ENCODE measurements at places on chromosomes 11 and 22.

DNA sequence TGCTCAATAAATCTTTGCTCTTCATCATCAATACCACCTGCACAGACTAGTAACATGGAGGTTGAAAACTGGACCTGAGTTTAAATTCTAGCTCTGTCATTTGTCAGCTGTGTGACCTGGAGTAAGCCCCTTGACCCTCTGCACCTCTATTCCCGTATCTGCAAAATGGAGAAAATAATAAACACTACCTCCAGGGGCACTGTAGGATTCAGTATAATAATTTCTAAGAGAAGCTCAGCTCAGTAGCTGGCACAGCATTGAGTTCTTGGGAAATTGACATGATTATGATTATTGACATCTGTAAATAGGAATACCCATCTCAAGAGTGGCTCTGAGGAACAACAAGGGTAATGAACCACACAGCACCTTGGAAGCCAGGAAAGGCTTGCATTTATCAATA, 78.4 kb downstream of the MN1 start:
- DNase-seq = no peak

GRCh38 chr11:2097356-2097997, 41.7 kb downstream of the IGF2 start:
- DNase-seq = no peak

DNA sequence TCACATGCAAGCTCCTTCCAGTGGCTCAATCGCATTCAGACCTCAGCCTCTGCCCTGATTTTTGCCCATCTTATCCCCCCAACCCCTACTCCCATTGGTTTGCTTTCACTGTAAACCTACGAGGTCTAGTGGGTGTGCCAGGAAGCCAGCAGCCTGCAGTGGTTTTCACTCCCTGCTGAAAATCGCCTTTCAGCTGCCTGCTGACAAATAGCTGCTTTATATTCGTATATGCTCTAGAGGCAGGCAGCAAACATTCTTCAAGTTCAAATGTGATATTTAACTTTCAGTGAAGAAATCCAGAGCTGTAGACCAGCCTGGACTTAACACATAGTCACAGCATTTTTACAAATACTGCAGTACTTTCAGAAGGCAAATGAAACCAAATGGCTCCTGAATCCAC, 92.8 kb upstream of the APOA1 start:
- peak; percentile 49 for DNase-seq

DNA sequence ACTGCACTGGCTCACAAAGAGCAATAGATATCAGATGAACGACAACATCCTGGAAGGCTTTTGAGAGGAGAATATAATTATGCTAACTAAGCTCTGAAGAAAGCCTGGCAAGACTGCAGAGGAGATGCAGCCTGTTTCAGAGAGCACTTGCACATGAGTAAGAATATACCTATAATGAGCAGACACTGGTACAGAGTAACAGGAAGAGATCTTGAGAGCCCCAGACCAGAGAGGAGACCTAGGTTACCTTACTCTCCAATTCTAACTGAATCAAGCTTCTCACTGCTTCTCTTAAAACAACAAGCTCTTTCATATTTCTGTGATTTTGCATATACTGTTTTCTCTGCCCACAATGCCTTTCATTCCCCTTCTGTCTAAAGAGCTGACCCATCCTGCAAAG, 66.5 kb downstream of the FAM168A start:
- no peak for DNase-seq

DNA sequence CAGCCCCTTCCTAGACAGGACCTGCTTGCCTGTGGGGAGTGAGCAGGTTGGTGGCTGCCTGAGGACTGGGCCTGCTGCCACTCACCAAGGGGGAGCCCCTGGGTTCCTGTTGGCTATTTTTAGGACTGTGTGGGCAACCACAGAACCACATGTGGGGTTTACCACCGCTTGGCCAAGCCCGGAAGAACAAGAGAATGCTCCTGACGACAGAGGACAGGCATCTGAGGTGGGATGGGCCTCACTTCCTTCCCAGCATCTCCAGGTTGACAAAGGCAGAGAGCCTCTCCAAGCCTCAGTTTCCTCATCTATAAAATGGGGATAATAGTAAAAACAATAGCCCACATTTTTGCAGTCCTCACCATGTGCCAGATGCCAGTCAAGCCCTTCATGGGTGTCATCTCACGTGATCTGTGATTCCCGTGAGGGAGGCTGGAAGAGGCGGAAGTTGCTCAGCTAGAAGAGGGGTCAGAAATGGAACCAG, 43.6 kb downstream of the LRRC32 start:
- peak; percentile 35 for DNase-seq

DNA sequence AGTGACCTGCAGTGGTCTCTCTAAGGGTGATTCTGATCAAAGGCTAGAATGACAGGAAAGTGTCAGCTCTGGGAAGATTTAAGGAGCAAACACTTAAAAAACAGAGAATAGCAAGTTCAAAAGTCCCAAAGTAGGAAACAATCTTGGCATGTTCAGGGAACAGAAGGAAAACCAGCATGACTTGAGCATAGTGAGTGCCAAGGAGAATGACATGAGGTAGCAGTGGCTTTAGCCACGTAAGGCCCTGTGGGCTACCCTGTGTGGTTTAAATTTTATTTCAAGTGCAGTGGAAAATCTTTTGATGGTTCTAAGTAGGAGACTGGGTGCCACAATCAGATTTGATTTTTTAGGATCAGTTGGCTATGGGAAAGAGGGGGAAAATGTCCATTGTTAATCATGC, 149.4 kb downstream of the WNT11 start:
- DNase-seq = no peak

DNA sequence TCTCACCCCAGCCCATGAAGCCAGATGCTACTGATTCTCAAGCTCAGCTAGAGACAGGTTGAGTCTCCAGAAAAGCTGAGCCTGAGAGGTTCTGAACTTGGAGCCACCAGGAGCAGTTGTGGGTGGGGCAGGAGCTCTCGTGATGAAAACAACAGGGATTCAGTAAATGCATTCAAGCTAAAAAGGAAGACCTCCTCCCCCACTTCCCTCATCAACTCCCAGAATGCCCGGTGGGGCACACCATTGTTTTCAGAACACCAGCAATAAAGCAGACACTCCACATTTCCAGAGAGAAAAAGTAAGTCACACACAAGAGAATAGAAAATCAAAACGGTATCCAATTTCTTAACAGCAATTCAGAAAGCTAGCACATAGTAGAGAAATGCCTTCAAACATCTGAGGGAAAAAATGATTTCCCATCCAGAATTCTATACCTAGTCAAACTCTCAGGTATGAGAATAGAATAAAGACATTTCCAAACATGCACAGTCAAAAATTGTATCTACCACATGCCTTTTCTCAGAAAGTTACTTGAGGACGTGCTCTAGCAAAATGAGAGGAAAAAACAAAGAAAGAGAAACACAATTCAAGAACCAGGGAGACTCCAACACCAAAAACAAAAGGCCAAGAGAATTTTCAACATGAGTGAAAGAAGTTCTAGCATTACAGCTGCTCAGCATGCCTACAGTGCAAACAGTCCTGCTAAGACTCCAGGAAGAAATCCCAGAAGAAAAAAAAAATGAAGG, 56.8 kb downstream of the CDKN1C start:
- no peak for DNase-seq

DNA sequence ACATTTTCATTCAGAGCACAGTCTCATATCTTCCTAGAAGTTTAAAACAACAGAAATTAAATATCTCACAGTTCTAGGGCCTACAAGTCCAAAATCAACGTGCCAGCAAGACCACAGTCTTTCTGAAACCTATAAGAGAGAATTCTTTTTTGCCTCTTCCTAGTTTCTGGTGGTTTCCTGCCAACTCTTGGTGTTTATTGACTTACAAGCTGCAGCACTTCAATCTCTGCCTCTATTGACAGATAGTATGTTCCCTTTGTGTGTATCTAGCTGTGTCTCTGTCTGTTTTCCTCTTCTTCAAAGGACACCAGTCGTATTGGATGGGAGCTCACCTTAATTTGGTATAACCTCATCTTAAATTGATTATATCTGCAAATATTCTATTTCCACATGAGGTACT, 347.5 kb downstream of the DCDC1 start:
- DNase-seq = no peak

DNA sequence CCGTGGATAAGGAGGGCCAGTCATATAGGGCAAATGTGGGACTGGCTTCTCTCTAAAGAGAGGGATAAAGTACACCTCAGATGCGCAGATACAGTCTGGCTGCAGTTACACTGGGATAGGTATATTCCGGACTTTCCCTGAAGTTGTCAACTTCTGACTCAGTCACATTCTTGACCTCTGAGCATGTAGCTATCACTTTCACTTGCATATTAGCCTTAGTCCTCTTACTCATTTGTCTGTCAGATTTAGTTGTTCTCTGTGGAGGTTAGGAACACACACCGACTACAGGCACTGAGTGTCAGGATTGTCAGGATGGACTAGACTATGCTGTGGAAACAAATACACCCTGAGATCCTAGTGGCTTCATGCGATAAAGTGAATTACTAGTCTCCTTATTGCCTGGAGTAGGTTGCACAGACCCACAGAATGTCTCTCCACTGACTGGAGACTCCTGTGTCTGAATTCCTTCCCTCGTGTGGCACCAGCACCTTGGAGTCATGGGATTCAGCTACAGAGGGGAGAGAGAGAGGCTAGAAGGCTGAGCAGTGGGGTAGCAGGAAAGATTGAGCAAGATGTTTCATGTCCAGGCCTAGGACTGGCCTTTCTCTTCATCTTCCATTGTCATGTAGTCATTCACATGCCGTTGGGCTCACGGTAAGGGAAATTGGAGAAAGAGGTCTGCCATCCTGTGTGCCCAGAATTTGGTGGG, 654.3 kb downstream of the NTM start:
- DNase-seq = no peak

DNA sequence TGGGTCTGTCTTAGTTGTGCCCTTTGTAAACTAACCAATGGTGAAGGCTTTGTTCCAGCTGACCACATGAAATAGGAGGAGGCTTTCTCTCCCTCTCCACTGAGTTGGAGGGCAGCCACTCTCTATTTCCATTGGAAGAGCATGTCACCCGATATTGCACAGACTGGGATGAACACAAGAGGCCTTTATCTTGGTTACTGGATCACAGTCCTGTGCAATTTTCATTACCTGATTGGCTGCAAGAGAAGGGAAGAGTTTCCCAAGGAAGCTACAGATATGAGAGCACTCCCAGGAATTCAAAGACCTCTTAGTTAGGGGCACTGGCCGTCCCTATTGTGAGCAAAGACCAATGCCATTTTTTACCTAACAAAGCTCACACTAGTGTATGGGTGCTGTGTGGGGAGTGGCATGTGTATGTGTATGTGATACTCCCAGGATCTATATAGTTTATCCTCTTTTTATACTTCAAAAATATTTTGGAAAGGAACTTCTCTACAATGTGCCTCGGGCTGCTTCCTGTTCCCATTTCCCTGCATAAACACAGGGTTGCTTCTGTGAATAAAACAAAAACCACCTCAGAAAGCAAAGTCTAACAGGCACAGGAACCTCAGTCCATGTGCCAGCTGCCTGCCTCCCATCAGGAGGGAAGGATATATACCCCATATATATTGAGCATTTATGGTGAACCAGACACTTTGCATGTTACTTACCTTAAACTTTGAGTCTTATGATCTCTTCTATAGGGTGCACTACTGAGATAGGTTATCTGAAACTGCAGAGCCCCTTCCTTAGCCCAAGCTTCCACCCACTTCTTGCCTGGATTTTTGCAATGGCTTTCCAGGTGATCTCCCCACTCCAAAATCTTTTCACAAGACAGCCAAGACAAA, 126.5 kb downstream of the RASSF10 start:
- peak; percentile 99 for DNase-seq

GRCh38 chr22:26172389-26172990, 3.2 kb downstream of the SEZ6L start:
- DNase-seq = peak; percentile 56

DNA sequence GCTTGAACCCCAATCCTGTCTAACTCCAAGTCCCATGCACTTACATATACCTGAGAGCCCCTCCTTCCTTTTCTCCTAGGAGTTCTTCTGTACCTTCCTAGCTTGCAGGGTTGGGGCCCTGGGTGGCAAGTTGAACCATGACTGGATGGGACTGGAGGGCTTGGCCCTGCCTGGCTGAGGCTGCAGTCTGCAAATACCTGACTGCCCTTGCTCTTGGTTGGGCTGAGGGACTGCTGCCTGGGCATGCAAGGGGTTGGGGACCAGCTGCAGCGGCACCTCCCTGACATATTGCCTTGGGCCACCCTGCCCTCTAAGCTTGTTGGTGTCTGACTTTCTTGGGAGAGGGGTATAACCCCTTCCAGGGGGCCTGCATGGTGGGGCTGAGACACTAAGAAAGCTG, 9.8 kb upstream of the SLC39A13 start:
- no peak for DNase-seq

Data from pons (tissue), 1 donor.